ENCODE measurements at places on chromosomes 12 and 14.

DNA sequence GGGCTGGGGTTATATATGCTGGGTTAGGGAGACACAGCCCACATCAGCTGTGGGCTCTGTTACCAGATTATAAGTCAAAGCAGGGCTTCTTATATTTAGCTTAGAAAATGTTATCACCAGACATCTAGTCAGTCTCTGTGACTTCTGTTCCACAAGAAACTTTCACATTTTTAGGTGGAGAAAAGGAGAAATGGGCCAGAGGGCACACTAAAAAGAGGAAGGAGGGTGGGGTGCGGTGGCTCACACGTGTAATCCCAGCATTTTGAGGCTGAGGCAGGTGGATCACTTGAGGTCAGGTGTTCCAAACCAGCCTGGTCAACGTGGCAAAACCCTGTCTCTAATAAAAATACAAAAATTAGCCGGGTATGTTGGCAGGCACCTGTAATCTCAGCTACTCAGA is 28.0 kb upstream of the SLC38A1 start:
- no peak for DNase-seq

GRCh38 chr14:65348137-65348536 is 64.4 kb upstream of the FUT8 start:
- DNase-seq: no peak

GRCh38 chr14:54117924-54118323 is 161.3 kb upstream of the BMP4 start:
- DNase-seq: no peak

GRCh38 chr14:103201801-103202200 is 78.5 kb downstream of the TNFAIP2 start:
- DNase-seq: no peak

- DNase-seq: no peak
Measured at GRCh38 chr12:10243818-10244520, 31.3 kb downstream of the GABARAPL1 start.

GRCh38 chr12:116263844-116264243 is 13.6 kb downstream of the MED13L start:
- DNase-seq: no peak
